SJSA1 (cell line): ENCODE measurements at places on chromosomes 3 and 15.

GRCh38 chr3:172750069-172750367 lies 508 bp upstream of the ECT2 start:
- DNase-seq, result no peak

DNA sequence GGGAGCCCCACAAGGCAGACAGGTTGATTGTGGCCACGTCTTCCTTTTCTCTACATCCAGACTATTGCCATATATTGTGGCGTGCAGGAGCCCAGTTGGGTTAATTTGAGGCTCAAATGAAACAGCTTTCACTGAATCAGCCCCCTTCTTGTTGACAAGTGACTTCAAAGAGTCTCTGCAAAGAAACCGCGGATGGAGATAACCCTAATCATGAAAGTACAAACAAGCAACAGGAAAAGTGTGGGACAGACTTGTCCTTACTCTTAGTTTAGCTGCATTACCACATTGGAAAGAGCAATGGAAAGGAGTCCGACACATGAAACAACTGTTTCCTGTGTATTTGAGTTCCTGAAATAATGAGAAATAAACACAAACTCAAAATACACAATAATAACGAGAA lies 3.3 kb downstream of the TMEM40 start:
- no peak for DNase-seq

DNA sequence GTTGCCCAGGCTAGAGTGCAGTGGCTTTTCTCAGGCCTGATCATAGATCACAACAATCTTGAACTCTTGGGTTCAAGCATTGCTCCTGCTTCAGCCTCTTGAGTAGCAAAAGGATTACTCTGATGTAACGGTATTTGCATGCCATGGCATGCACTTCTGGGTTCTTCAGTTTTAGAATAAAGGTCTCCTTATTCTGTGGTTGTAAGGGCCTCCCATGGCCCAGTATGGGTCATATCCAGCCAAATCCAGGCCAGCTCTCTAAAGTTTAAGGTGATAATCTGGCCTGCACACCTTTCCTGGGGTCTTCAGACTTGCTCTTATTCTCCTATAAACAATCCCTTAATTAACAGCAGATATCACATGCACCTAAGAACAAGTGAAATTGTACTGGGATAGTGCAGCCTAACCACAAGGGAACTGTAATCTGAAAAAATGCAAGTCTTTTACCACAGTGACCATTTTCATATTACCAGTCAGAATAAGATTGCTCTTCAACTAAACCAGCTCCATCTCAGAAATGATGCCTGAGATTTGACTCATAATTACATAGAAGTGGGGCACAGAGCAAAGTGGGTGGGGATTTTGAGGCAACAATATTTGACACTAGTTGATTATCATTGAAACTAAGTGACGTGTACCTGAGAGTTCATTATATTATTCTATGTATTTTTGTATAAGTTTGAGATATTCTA lies 25.4 kb downstream of the COMMD2 start:
- no peak for DNase-seq

DNA sequence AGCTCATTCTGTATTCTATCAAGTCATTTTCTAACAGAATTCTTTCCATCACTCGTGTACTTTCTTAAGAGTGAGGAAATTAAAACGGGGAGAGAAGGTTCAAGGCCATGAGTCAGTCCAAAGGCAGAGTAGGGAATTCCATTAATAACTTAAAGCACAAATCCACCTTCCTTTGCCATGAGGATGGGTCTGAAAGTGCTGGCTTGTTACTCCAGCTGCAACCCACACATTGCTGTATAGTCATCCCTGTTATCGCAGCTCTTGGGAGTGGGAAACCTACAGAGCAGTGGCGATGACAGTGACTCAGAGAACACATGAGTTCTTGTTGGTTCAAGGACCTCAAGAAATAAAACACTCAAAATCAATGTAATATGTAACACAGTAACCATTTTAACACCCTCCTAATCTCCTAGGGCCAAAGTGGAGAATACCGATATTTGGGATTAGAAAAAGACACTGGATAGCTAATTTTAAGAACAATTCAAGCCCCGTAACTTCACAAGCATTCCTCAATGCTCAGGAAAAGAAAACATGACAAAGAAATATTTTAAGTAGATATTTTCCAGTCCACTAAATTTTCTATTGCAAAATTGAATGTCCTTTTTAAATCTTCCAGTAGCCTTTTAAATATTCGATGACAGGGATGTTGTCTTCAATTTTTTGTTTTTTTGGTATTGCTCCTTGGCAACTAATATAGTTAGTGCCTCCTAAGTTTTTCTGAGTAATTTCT lies 179.9 kb upstream of the THBS1 start:
- no peak for DNase-seq

GRCh38 chr3:190281308-190282051 lies 40.8 kb downstream of the CLDN1 start:
- DNase-seq, result no peak
